Temporal lobe (tissue), 4 donors: ENCODE measurements at places on chromosomes 5 and 9. TPM values are rescaled to one million over a fixed set of nuclear protein-coding genes. Genes with fewer than 3 reads are reported as not detected.

The CCNJL gene
- total RNA-seq, result 2.2 TPM

The FCN2 gene
- total RNA-seq, result not detected

The SAP30L gene
- 25.3 TPM for total RNA-seq

The CTXN3 gene
- total RNA-seq, result 3.2 TPM

The FRRS1L gene
- total RNA-seq, result 65.9 TPM
